ENCODE measurements at places on chromosomes 3 and 15. TPM values are rescaled to one million over a fixed set of nuclear protein-coding genes. Genes with fewer than 3 reads are reported as not detected.

GRCh38 chr3:4754180-4755086, 224.8 kb upstream of the BHLHE40 start:
- DNase-seq = peak; percentile 27

- DNase-seq = no peak
Measured at GRCh38 chr15:100919481-100920405, 586 bp downstream of the LRRK1 start.

- peak; percentile 68 for DNase-seq
Measured at GRCh38 chr3:147921051-147921450, 511.9 kb downstream of the ZIC1 start.

The RPL4 gene
- 6,708 TPM for total RNA-seq

The AMIGO3 gene
- 2.3 TPM for total RNA-seq

The NMNAT3 gene
- not detected for total RNA-seq

The GNB4 gene
- 46.2 TPM for total RNA-seq

GRCh38 chr3:68004091-68004490, 349.7 kb upstream of the SUCLG2 start:
- no peak for DNase-seq

- peak; percentile 41 for DNase-seq
Measured at GRCh38 chr3:149085828-149086231, 503 bp downstream of the HLTF start.

DNA sequence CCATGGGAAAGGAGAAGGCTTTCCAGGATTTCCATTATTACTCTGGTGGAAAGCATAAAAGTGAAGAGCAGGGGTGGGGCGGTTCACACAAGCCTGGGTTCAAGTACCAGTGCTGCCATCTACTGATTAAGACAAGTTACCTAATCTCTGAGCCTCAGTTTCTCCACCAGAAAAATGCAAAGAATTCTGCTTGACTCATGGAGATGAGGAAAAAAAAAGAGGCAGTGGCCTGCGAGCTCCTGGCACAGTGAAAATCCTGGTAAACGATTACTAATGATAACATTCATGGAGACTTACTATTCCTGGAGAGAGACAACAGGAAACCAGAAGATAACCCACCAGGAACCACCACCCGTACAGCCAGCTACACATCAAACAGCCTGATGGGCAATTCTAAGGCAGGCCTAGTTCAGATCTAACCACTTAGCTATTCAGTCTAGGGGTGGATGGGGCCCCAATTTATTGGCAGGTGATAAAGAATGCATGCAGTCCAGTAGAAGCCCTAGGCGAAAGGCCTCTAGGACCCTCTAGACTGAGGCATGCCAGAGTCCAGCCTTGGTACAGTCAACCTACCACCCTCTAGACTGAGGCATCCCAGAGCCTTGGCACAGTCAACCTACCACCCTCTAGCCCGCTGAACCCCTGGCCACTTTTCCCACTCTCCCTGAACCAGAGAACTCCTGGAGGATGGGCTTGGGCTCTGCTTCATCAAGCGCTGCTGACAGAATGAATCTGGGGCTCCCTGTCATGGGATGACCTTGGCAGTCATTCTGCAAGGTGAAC, 2.5 kb downstream of the AMOTL2 start:
- DNase-seq = peak; percentile 47

DNA sequence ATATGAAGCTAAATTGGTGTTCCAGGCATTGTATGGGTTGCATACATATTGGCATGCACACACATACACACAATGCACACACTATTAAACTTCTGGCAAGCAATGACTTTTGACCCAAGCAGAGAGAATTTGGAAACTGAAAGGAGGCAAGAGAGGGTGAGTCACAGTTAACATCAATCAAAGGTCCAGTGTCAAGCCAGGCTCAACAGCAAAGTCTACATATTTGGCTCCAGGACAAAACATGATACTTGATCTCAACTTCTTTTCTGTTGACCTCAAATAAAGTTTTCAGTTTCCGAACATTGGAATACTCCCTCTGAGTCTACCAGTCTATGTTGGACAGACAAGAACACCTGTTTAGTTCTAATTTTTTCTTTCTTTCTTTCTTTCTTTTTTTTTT, 28.3 kb downstream of the IL12A start:
- peak; percentile 91 for DNase-seq

GRCh38 chr3:17798000-17798399, 55.6 kb upstream of the TBC1D5 start:
- DNase-seq = no peak

All from LHCN-M2 (cell line).